ENCODE measurements at places on chromosomes 1 and 21. TPM values are rescaled to one million over a fixed set of nuclear protein-coding genes. Genes with fewer than 3 reads are reported as not detected.

DNA sequence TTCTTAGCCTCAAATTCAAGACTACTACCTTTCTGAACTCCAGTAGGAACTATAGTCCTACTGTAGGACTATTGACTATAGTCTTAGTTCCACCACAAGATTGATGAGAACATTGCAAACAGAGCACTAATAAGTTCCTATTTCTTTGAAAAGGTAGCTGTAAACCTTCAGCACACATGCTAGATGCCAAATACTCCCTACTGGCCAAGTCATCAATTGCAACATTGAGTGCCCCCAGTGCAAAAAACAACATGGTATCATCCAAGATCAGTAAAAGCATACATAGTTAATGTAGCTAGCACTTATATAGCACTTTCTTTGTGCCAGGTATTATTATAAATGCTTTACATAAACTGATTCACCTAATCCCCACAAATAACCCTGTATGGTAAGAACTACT lies 99.8 kb downstream of the MRPL39 start:
- H3K36me3 ChIP-seq = peaks cover 26% of the 10 kb centered on the region
- peaks cover 55% of the 10 kb centered on the region for H3K4me1 ChIP-seq
- no peak for DNase-seq

DNA sequence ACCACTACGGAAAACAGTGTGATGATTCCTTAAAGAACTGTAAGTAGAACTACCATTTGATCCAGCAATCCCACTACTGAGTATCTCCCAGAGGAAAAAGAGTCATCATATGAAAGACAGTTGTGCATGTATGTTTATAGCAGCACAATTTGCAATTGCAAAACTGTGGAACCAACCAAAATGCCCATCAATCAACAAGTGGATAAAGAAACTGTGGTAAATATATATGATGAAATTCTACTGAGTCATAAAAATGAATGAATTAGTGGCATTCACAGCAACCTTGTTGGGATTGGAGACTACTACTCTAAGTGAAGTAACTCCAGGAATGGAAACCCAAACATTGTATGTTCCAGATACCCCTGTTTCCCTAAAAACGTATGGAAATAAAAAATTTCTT lies 337.0 kb upstream of the PTBP2 start:
- H3K36me3 ChIP-seq = no peaks in the 10 kb centered on the region
- H3K27ac ChIP-seq = no peak overlapping the region
- no peaks in the 10 kb centered on the region for H3K27me3 ChIP-seq
- no peak overlapping the region for H3K4me3 ChIP-seq
- H3K4me1 ChIP-seq = no peaks in the 10 kb centered on the region
- no peak for DNase-seq

DNA sequence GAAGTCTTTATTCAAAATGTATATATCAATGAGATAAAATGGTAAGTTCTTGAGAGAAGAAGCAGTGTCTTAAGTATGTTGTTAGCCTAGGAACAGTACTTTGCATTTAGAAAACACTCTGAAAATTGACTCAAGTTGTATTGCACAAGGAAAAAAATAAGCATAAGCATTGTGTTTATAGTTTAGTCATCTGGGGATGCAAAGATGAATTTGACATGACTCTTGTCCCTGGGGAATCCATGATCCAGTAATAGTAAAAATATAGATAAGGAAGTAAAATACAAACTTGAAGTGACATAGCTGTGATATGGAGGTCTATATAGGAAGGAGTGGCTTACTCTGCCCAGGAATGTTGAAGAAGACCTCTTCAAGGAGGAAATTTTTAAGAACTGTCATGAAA lies 185.0 kb upstream of the PTBP2 start:
- no peak for DNase-seq
- H3K36me3 ChIP-seq = no peaks in the 10 kb centered on the region
- no peak overlapping the region for H3K27ac ChIP-seq
- H3K4me3 ChIP-seq = no peak overlapping the region
- H3K4me1 ChIP-seq = no peaks in the 10 kb centered on the region

DNA sequence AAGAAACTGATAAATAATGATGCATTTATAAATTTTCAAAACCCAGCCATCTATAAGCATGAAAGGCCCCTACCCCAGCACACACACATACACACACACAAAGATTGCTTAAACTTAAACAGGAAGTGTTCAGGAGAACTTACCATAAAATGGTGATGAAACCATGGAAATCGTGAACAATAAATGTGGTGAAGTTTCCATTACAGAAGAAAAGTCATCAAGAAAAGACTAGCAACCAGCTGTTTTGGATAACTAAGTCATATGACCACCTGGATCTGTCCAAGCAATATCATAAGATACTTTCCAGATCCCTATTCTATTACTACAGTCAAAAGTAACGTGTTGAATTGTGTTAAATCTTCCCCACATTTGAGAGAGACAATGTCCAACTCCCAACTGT lies 24.1 kb downstream of the RGS5 start:
- DNase-seq = no peak
- H3K4me3 ChIP-seq = no peak overlapping the region
- peaks cover 6% of the 10 kb centered on the region for H3K27me3 ChIP-seq
- H3K36me3 ChIP-seq = no peaks in the 10 kb centered on the region

DNA sequence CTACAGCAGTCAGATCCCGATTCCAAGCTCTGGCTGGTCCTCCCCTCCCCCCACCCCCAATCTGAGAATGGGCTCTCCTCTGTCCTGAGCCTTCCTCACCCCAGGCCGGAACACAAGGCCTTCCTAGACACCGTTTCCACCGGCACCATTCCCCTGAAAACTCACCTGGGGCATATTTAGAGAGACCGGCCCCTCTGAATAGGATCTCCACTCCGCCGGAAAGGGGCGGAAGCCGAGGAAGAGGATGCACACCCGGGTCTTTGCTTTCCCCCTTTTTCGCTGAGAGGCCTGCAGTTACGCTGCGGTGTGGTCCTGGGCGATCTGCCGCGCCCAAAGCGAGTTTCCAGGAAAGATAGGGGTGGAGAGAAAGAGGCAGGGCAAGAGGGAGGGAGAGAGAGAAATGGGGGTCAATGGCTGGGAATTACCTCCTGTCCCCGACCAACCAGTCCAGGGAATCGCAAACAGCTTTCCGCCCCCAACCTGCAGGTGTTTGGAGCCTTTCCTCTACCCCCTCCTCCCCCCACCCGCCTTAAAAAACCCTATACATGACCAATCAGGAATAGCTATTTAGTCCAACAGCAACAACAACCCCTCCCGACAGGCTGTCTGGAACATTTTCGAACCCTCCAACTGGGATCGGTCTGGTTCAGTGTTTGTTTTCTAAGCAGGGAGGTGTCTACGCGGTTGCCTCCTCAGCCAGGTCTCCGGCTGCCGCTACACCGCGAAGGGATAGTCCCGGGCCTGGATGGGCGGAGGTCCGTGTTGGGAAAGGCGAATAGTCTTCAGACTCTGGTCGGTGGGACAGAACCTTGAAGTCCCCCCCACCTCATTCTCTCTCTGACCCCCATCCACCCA lies 2.8 kb downstream of the TAL1 start:
- peaks cover 2% of the 10 kb centered on the region for H3K36me3 ChIP-seq
- peaks cover 76% of the 10 kb centered on the region for H3K27me3 ChIP-seq
- H3K4me1 ChIP-seq = peaks cover 25% of the 10 kb centered on the region
- no peak for DNase-seq
- no peak overlapping the region for H3K4me3 ChIP-seq

GRCh38 chr1:56137521-56138505 lies 441.6 kb downstream of the PLPP3 start:
- H3K27me3 ChIP-seq = no peaks in the 10 kb centered on the region
- no peaks in the 10 kb centered on the region for H3K36me3 ChIP-seq
- no peaks in the 10 kb centered on the region for H3K4me1 ChIP-seq
- H3K4me3 ChIP-seq = no peak overlapping the region

DNA sequence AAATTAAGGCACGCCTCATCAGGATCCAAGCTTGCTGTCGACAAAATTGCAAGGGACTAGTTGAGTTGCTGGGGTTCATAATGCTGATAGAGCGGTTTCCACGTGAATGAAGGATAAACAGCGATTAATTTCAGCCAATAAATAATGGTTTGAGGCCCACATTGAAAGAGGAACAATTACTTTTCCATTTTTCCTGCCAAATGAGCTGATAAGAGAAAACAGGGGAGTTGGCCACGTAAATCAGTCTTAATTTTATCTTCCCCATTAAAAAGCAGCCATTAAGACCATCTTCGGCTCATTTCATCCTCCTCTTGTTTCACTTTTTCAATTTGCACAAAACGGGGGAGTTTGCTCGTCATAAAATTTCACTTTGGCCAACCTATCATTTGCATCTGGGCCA lies 235.5 kb upstream of the RRP15 start:
- H3K4me3 ChIP-seq = no peak overlapping the region
- no peaks in the 10 kb centered on the region for H3K27me3 ChIP-seq
- no peak for DNase-seq

DNA sequence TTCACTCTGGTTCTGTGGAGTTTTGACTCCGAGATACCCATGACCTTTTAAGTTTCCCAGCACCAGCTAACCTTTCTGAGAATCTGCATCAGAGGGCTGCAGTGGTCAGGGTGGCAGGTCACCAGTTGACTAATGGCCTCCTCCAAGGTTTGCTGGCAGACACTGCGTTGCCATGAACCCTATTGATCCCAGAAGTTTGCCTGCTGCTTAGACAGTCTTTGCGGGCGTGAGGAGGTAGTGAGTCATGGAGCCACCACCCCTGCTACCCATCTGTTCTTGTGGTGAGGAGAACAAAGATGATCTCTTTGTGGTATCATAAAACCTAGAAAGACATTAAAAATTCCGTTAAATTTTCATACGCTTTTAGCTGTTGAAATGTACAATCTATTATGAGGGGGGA lies 180.4 kb downstream of the FGGY start:
- H3K4me1 ChIP-seq = peaks cover 15% of the 10 kb centered on the region
- H3K27ac ChIP-seq = peak overlapping the region; percentile 43
- no peaks in the 10 kb centered on the region for H3K27me3 ChIP-seq
- no peaks in the 10 kb centered on the region for H3K36me3 ChIP-seq

DNA sequence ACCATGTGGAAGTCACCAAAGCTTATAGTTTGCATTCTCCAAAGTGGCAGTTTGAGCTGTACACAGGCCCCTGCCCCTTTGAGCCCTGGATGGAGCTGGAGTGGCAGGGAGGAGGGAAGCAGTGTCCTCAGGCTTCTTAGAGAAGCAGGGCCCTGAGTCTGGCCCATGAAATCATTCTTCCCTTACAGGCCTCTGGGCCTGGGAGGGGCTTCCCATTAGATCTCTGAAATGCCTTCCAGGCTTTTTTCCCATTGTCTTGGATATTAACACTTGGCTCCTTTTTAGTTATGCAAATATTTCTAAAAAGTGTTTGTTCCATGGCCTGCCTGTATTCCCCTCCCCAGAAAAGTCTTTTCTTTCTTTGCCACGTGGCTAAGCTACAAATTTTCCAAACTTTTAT lies 10.0 kb upstream of the TRIM67 start:
- H3K4me1 ChIP-seq = no peaks in the 10 kb centered on the region
- H3K27me3 ChIP-seq = peaks cover 16% of the 10 kb centered on the region
- no peak overlapping the region for H3K4me3 ChIP-seq

GRCh38 chr1:6688757-6689156 lies 12.9 kb downstream of the DNAJC11 start:
- H3K4me3 ChIP-seq = no peak overlapping the region
- H3K4me1 ChIP-seq = peaks cover 12% of the 10 kb centered on the region
- H3K27me3 ChIP-seq = no peaks in the 10 kb centered on the region
- H3K27ac ChIP-seq = no peak overlapping the region
- no peaks in the 10 kb centered on the region for H3K36me3 ChIP-seq

DNA sequence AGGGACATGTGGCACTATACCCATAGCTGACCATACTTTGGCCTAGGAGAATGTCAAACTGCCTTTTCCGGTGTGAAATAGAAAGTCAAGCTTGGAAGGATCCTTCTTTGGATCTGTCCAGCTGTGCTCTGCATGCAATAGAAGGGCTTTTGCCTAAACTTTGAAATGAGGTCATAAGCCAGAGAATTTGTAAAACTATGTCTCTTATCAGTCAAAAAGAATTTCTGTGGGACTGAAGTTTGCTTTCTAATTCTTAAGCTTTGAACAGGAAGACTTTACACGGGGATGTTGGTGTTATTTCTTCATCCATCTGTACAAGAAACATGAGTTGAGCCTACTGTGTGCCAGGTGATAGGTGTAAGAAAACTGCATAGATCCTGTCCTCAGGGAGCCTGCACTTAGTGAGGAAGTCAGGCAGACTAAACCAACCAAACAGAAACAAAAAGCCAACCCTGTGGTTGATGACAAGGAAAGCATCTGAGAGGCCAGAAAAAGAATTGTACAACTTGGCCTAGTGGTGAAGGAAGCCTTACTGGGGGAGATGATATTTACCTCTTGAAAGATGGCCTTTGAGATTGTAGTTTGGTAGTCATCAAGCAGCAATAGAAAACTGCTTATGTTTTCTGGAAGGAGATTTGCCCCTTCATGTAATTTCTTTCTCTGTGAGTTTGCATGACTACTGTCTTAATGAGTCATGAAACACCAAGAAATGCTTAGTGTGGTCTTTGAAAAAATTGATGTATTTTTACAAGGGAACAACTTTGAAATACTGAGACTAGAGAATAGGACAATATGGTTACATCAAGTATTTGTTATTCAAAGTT lies 24.8 kb downstream of the TGFB2 start:
- H3K27ac ChIP-seq = no peak overlapping the region
- DNase-seq = no peak
- H3K4me3 ChIP-seq = no peak overlapping the region
- peaks cover 36% of the 10 kb centered on the region for H3K27me3 ChIP-seq
- H3K36me3 ChIP-seq = peaks cover 2% of the 10 kb centered on the region

Gene ADCY10
- total RNA-seq = not detected

Gene CHI3L1
- not detected for total RNA-seq

Measured in activated CD4-positive, alpha-beta memory T cell treated with anti-CD3 and anti-CD28 coated beads for 36 hours (primary cell).